NCI-H2227 treated with DMSO at 0.1 percent for 48 hours (cell line): ENCODE measurements at places on chromosomes 6 and 20.
A peak's percentile ranks its signal among the peaks of the same experiment; 100 is the strongest.

- no peak for DNase-seq
Measured at GRCh38 chr6:54053881-54054391, 57.3 kb upstream of the MLIP start.

DNA sequence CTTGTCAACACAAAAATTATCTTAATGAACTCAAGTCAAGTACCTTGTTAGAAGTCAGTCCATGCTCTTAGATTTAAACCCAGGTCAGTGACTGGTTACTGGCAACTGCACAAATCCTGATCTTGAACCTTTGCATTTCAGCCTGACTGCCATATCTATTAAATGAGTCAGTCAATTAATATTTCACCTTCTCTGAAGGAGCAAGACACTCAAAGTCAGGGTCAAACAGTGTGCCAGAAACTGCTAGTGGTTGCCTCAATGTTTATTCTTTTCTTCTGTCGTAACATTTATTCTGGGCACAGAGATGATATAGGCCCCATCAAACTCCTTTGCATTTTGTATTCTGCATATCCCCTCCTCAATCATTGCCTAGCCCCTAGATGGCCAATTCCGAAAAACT, 193.9 kb upstream of the MOCS1 start:
- DNase-seq = no peak

- peak; percentile 28 for DNase-seq
Measured at GRCh38 chr20:62122654-62123449, 577 bp downstream of the LSM14B start.

DNA sequence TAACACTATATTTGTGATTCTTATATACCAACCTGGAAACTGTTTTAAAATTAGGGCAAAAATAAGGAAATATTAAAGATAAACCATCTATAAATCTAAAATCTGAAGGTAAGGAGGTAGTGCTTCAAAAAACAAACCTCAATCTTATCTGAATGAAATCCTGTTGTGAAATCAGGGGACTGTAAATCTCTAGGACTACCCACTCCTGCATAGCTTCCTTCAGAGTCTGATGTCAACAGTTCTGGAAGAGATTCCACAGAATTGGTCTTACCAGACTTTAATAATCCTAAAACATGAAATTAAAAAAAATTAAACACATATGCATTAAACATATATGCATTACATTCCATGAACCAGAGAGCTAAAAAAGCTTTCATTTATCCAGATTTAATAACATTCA, 51.4 kb downstream of the IBTK start:
- DNase-seq = no peak

- no peak for DNase-seq
Measured at GRCh38 chr6:153563001-153563400, 431.9 kb upstream of the RGS17 start.

DNA sequence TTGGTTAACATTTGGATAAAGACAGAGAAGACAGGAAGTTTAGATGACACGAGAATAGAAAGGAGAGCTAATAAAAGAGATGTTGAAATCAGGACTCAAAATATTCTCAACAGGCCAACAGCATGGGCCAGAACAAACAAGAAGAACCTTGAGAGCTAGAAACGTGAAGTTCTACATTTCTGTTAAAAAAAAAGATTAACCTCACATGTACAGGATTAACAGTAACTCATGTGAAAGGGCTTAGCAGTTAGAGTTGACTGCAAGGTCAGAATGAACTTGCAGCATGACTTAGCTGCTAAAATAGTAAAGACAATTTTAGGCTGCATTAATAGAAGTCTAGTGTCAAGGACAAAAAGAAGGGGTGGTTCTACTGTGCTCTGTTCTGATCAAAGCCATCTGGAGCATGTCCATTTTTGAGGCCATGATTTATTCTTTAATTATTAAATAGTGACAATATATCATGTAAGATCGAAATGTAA, 331.1 kb upstream of the HSF2 start:
- DNase-seq = no peak

GRCh38 chr6:6586671-6587526, 1.6 kb upstream of the LY86 start:
- no peak for DNase-seq

DNA sequence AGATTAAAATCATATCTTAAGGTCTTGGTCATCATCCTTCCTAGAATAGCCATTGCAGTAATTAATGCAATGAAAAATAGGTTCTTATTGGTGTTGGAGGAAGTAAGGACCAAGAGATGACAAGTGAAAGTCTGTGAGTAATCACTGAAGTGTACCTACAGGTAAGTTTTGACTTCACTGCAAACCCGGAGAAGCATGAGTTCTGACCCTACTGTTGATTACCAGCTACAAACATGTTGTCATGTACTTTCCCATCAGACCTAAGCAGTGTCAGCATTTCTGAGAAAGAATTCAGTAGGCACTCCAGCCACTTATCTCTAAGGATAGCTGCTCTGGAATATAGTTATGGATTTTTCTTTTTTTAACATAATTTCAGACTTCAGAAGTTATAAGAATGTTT, 280.9 kb downstream of the ZFAND3 start:
- no peak for DNase-seq

- DNase-seq = peak; percentile 32
Measured at GRCh38 chr20:32474967-32475811, 109.9 kb downstream of the NOL4L start.

- no peak for DNase-seq
Measured at GRCh38 chr20:41411391-41411847, 44.8 kb upstream of the EMILIN3 start.

GRCh38 chr20:1302685-1303541, 26.0 kb downstream of the SDCBP2 start:
- DNase-seq = no peak
